Hematopoietic multipotent progenitor cell treated with erythropoietin and hydrocortisone succinate and interleukin-3 and kit ligand, for 17 days (in vitro differentiated cells): ENCODE measurements at places on chromosomes 11 and 22.

- no peak for DNase-seq
Measured at GRCh38 chr22:35725521-35725920, 7.8 kb downstream of the APOL5 start.

DNA sequence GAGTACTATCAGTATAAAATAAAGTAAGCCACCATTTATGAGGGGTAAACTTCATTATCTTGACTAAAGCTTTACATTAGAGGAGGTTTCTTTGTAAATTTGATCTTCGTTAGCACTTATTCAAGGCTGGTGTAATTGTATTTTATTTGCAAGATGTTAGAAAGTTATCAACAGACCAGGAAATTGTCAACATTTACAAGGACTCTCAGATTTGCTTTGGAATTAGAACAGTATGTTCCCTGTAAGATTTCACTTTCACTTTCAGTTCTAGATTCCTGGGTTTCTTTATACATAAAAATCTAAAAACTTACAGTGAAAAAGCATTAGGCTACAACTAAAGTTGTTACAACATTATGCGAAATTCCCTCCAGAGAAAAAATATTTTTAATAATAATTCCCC lies 4.6 kb upstream of the BIRC3 start:
- peak; percentile 23 for DNase-seq

DNA sequence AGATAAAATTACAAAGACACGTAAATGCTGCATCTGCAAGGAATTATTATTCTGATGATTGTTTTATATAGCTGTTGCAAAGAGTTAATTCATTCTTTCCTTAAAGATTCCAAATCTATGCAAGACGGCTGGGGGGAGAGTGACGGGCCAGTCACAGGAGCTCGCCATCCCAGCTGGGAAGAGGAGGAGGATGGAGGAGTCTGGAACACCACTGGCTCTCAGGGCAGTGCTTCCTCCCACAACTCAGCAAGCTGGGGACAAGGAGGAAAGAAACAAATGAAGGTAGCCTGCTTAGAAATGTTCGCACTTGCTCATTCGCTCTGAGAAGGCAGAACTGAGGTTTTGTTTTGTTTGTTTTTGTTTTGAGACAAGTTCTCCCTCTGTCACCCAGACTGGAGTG lies 73.0 kb upstream of the ADSL start:
- no peak for DNase-seq

DNA sequence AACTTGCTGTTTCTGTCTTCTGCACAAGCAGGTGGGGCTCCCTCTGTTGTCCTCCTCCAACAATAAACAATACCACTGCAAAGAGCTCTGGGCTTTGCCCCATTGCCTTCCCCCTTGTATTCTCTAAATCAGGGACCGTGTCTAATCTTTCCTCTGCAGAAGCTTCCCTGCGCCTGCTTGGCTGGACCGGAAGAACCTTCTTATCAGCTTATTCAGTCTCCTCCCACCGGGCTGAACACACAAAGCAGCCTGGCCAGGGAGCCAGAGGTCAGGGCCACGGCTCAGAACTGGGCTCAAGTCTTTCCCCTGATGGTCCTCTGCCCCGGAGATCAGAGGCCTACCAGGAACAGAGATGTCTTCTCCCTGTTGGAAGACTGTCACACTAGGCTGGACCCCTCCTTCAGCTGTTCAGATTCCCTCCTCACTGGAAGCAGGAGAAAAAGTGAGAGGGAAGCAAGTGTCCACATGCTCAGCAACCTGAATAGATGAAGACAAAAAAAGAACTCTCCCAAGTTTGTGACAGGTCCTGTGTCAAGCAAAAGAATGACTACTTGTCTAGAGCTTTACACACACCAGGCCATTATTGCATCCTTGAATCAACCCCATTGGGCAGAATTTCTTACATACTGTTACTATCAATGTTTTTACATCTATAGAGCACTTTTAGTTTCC lies 63.7 kb downstream of the RAB30 start:
- DNase-seq, result peak; percentile 23

- DNase-seq, result no peak
Measured at GRCh38 chr11:11426226-11426952, 73.3 kb upstream of the CSNK2A3 start.

DNA sequence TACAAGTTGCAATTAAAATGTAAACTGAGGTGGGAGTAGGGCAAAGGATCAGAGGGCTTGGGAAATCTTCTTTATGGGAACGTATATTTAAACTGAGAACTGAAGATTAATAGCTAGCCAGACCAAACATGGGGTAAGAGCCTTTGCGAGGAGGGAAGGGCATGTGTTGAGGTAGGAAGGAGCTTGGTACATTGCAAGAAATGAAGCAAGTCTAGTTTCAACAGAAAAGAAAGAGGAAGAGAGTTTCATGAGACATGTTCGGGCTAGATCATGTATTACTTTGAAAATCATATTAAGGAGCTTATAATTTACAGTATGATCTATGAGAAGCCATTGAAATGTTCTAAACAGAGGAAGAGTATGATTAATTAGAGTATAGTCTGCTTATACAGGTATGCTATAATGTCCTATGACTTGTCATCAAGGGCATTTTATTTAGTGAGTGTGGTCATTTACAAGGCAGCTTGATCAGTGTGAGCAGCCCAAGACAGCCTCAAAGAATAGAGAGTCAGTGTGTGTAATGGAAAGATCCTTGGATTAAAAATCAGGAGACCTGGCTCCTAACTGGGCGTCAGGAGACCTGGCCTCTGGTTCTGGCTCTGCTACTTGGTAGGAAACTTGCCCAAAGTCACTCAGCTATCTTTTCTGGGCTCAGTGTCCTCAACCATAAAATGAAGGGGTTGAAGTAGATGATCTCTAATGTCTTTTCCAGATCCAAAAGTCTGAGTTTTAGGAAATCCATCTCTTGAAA lies 10.9 kb downstream of the GAS2 start:
- DNase-seq, result no peak
